ENCODE measurements at places on chromosomes 6 and 20.

GRCh38 chr20:64254571-64255360 is 782 bp upstream of the PCMTD2 start:
- no peak for DNase-seq

- no peak for DNase-seq
Measured at GRCh38 chr6:130525408-130525807, 159.6 kb downstream of the TMEM200A start.

DNA sequence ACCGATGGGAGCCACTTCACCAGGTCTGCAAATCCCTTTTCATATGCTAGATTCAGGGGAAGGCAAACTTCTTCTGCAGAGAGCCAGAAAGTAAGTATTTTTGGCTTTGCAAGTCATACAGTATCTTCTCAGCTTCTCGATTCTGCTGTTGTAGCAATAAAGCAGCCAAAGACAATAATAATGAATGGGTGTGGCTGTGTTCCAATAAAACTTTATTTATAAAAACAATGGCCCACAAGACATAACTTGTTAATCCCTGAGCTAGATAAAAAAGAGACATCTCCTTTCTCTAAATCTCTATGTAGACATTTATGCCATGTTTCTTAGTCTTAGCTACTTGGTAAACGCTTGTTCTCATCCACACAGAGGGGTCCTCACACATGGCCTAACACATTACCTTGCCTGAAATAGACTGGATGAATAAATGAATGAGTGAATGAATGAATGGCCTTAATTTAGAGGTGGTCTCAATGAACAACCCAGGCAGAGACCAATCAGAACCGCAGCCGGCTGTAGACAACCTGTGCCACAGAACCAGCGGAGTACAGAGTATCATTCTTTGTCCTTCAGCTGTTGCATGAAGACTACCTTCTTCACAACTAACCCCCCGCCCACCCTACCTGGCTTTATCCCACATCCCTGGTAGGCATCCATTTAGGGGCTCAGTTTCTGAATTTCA is 13.5 kb upstream of the PREX1 start:
- no peak for DNase-seq

- no peak for DNase-seq
Measured at GRCh38 chr6:19715167-19715551, 122.0 kb upstream of the ID4 start.

DNA sequence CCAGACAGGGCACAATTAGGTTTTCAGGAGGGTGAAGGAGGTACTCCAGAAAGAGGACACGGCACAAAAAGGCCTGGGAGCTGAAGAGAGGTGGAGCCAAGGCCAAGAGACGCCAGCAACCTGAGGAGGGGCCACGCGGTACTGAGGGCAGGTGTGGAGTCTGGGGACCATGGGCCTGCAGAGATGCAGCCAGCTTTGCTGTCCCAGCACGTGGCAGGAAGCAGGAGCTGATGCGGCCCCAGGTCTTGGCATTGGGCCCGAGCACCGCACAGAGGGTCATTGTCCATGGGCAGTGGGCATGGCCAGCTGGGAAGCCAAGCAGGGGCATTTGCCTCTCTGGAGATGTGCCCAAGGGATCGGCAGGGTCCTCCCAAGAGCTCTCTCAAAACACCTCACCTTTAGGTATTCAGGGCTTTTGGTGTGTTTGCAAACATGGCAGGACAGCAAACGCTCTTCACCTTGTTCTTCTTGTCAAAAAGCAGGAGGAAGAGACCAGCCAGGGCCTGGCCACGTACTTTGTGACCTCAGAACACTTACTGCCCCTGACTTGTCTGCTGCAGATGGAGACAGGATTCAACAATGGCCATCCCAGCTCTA is 1.4 kb upstream of the BPIFB1 start:
- no peak for DNase-seq

- no peak for DNase-seq
Measured at GRCh38 chr6:39075010-39075686, 26.6 kb downstream of the GLP1R start.

DNA sequence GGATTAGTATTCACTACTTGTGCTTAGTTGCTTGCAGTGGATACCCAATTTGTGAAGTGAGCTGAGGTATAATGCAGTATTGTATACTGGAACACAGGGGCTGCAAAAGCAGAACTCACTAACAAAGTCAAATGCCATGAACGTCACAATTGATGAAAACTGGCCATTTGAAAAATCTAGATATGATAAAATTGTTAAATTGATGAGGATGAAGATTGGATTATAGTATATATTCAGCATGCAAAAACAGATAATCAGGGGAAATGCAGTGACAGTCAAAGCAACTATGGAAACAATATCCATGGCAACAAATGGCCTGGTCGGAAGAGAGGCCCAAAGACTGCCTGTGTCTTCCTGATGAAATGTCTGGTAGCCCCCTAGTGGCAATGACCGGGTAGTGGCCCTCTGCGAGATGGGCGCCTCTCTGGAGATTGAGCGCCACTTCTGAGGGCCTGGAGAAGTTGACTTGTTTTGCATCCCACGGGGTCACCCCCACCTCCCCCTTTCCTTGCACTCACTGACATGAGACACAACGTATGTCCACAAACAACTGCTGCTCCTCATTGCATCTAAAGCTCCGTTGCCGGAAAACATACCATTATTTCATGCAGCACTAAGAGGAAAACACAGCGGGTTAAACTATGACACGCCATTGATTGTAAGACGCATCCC is 43.6 kb downstream of the C6orf15 start:
- no peak for DNase-seq

Data from right renal cortex interstitium (tissue), 3 donors.